Liver (tissue), 10 donors: ENCODE measurements at places on chromosomes 3 and 15. TPM values are rescaled to one million over a fixed set of nuclear protein-coding genes. Genes with fewer than 3 reads are reported as not detected.

The MBD4 gene
- polyA plus RNA-seq: 24.8 TPM

GRCh38 chr3:14142567-14143270 is 17.9 kb downstream of the TMEM43 start:
- DNase-seq: no peak

GRCh38 chr15:48695088-48695826 is 49.7 kb upstream of the FBN1 start:
- DNase-seq: no peak

The CSPG4 gene
- 0.07 TPM for polyA plus RNA-seq

GRCh38 chr15:29534378-29534777 is 264.8 kb upstream of the NSMCE3 start:
- no peak for DNase-seq

- DNase-seq: no peak
Observed at GRCh38 chr3:71304684-71305083, 278.8 kb downstream of the FOXP1 start.

DNA sequence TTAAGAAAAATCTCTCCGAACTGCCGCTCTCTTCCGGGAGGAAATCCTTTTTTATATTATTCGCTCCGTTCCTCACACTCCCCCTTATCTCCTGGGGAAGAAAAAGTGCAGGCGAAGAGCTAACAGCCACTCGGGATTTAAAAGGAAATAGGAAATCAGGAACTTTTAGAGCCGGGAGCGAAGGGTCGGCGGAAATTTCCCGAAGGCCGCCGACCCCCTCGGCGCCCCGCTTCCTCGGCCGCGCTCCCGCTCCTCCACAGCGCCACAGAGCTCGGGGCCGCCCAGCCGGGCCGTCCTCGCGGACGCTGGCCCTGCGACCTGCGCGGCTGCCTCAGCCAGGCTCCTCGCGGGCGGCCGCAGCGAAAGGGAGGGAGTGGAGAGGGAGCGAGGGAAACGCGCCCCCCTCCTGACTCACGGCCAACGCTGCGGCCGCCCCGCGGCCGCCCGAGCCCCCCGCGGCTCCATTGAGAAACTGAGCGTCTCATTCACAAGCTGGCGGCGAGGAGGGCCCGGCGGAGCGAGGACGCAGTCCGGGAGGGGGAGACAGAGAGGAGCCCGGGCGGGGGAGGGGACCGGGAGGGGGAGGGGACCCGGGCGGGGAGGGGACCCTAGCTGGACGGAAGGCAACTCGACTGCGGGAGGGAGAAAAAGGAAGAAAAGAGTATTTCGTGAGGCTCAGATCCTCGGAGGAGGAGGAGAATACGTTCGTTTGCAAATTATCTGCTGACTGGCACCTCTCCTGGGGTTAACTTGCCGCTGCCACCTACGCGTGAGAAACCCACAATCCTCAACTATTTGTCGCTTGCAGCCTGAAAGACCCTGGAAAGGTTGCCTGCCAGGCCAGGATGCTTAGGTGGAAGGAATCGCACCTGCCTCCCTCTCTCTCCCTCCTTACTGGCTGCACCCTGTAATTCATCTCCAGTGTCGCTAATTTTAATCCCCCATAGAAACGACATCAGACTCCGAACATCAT is at the start of gene PTPN9:
Gene PTPN9 (minus strand): TSS at position 368 of the 973 bp plus-strand sequence. CDS start 539 bp downstream, outside the sequence.
- peak; percentile 81 for DNase-seq

DNA sequence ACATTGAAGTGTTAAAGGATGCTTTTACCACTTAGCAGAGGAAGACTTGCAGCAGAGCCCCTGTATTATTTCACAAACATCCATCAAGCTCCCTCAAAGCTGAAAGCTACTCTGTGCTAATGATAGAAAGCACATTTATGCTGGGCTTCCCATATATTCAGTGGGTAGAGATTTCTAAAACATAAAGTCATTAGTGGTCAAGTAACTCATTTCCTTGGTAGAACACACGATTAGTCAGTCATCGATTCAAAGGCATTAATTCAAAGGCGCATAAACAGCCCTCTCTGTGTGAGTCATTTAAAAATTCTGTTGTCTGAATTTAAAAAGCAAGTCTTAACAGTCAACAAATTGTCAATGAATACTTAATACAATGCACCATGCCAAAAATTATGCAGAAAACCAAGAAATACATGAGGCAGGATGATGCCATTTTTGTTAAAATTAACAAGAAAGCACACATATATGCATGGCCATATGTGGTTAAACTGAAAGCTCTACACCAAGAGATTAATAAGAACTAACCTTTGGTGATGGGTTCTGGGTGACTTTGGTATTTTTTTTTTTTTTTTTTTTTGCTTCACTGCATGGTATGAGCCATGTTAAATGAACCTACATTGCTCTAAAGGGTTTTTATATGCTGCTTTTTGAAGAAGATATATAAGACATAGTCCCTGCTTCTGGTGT is 61.7 kb downstream of the LDHAL6B start:
- DNase-seq: no peak

DNA sequence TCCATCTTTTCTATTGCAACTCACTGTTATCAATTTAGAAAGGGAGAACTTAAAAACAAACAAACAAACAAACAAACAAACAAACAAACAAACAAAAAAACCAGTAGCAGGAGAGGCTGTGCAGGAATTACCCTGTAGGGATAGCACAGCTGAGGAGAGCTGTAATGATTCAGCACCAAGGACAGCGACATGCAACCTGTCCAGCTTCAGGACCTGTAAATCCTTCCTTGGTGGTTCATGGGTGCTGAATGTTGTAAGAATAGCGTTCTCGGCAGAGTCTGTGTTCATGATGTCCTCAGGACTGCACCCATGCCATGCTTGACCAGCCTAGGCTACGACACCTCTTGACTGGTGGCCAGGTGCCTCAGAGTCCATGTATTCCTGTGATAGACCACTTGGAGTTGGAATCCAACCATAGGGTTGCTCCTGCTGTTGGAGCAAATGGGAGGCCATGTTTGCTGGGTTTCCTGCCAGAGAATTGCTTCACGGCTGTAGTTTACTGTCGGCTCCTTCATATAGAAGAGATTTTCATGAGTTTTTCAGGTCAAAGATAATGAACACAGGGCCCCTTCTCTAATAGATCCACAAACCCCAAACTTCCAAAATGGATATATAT is 65.9 kb downstream of the CACNA2D3 start:
- peak; percentile 41 for DNase-seq

The PLSCR5 gene
- not detected for polyA plus RNA-seq

The DPPA2 gene
- not detected for polyA plus RNA-seq

DNA sequence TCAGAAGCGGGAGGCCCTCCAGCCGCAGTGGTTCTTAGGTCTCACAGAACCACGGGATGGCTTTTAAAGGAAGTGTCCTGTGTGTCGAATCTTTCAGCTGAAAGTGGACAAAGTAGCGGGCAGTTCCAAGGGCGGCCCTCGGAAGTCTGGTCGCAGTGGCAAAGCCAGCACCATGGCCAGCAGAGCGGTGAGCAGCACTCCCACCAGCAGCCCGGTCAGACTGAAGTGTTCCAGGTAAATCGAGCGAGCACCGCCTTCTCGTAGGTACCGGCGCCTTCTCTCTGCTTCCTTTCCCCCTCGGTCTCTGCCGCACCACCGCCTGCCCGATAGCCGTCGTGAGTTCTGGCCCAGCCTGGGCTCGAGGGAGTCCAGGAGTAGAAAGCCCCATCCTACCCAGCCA is 103.6 kb upstream of the ABHD17C start:
- DNase-seq: no peak

DNA sequence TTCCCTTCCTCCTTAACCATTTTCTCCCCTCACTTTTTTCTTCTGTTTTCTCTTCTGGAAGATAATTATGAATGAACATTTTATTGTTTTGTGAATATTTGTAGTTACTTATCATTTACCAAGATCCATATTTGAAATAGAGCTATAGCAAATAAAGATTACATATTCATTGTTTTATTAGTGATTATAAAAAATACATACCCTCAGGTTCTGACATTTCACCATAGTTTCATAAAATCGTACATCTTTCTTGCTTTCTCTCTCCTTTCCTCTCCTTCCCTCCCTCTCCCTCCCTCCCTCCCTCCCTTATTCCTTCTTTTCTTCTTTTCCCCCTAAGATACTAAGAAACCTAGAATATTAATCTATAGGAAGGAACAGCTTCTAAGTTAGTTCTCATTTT is 410.9 kb upstream of the GOLIM4 start:
- no peak for DNase-seq

DNA sequence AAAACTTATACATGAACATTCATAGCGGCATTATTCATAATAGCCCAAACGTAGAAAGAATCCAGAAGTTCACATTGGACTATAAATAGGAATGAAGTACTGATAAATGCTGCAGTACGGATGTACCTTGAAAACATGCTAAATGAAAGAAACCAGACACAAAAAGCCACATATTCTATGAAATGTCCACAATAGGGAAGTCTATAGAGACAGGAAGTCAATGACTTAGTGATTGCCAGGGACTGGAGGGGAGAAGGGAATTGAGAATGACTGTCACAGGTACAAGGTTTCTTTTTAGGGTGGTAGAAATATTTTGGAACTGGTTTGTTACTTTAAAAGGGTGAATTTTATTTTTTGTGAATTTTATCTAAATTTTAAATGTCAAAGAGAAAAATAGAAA is 71.4 kb upstream of the SKOR1 start:
- no peak for DNase-seq

DNA sequence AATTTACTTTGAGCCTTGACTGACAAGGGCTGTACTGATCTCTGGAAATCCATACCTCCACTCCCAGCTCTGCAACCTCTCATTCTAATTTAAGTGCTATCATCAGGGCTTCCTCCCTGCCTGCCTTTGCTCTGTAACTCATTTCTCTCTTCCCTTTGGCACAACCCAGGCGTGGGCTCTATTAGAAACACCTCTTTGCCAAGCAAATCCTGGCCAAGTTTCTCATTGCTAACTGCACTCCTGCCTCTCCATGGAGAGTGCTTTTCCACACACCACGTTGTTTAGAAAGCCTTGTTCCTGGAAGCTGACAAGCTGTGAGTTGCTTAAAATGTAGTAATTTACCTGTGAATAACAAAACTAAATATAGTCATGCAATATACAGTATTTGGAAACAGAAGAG is 20.1 kb upstream of the FSTL1 start:
- DNase-seq: no peak

- DNase-seq: no peak
Observed at GRCh38 chr3:34001022-34001421, 202.6 kb downstream of the PDCD6IP start.

The ISLR gene
- 3.9 TPM for polyA plus RNA-seq
